ENCODE measurements at places on chromosomes 5 and 9.

GRCh38 chr5:73440262-73440661 is 8.3 kb downstream of the FOXD1 start:
- no peak for DNase-seq

GRCh38 chr5:58198330-58198729 is 261.6 kb downstream of the PLK2 start:
- DNase-seq, result no peak

GRCh38 chr5:55929020-55929799 is 65.6 kb downstream of the IL6ST start:
- no peak for DNase-seq

GRCh38 chr5:73444499-73445438 is 3.8 kb downstream of the FOXD1 start:
- DNase-seq, result no peak

GRCh38 chr5:82338771-82339373 is 60.7 kb upstream of the RPS23 start:
- DNase-seq, result no peak

GRCh38 chr5:4627131-4627530 is 513.0 kb upstream of the ADAMTS16 start:
- no peak for DNase-seq

DNA sequence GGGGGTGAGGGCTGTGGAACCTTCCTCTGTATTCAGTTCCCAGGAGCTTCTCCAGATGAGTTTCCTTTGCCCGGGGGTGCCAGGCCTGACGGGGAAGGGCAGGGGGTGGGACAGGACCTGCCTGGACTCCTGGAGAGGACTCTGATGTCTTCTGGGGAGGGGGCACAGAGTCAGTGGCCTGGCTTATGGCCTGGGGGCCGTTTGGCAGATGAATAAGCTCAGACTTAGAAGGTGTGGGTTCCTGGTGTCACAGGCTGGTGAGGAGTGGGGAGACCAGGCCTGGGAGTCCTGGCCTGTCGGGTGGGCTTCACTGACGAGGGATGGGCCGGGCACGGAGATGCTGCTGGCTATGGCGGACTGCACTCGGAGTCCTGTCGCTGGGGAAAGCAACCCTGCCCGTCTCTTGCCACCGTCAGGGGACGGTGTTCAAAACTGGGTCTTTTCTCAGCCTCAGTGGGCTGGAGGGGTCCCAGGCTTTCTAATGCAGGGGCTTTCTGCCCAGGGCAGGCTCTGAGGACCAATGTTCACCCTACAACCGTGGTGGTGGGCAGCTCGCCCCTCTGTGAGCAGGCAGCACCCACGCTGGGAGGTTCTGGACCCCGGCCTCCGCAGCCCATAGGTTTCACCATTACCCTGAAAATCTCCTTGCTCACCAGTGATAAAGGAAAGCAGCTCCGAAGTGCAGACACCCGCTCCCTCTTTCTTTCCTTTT is 16.2 kb downstream of the COL5A1 start:
- DNase-seq, result no peak

- no peak for DNase-seq
Measured at GRCh38 chr5:93422652-93423280, 158.3 kb downstream of the NR2F1-AS1 start.

DNA sequence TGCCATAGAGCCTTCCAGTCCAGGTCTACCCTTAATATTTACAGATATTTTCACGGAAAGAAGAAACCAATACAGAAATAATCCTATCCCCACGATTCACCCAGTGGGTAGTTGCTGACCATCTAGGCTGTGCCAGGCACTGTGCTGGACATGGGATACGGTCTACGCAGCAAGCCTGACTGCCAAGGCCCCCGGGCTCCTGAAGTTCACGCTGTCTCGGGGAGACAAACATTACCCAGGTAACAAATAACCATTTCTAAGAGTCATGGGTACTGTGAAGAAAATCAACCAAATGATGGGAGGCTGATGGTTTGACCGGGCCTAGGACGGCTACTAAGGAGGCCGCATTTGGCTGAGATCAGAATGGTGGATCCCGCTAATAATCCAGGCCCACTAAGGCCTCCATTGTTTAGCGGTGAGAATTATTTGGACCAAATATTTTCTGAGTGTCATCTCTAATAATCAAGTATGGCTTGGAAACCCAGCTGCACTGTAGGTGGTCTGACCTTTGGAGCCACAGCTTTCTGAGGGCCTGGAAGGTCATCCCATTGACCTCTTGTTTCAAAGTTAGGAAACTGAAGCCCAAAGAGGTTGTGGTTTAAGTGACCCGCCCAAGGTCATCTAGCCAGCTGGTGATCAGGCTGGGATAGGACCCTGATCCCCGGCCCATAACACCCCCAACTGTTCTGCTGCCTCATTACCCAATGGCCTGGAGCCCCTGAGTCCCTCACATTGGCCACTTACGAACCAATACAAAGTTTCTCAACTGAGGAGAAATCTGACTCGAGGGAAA is 82.4 kb downstream of the AK8 start:
- no peak for DNase-seq

Data from stimulated activated CD4-positive, alpha-beta T cell treated with anti-CD3 and anti-CD28 coated beads, TNF-alpha, amount 100 ng/mL, for 4 hours (primary cell).